Stimulated activated CD4-positive, alpha-beta T cell treated with anti-CD3 and anti-CD28 coated beads, Interleukin-1b, Interleukin-23, amount 100 ng/mL, for 24 hours (primary cell): ENCODE measurements at places on chromosomes 1 and 21.

DNA sequence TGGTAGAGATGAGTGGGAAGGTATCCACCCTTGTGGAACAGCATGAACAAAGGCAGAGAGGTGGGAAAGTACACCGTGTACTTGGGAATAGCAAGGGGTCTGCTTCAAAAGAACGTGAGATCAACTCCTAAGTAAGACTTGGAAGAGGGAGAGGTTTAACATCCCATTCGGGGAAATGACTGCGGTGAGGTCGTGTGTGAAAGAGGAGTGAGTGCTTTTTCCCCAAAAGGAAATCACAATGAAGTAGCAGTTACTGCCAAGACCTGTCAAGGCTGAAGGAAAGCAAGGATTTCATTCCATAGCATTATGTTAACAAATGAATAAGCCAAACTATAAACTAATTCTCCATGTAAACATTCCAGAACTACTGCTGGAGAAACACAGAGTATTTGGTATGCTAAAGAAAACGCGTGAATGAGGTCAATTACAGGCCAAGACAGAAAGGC lies 20.0 kb upstream of the SYDE2 start:
- DNase-seq, result no peak

- no peak for DNase-seq
Measured at GRCh38 chr1:20367626-20368025, 77.0 kb downstream of the VWA5B1 start.

DNA sequence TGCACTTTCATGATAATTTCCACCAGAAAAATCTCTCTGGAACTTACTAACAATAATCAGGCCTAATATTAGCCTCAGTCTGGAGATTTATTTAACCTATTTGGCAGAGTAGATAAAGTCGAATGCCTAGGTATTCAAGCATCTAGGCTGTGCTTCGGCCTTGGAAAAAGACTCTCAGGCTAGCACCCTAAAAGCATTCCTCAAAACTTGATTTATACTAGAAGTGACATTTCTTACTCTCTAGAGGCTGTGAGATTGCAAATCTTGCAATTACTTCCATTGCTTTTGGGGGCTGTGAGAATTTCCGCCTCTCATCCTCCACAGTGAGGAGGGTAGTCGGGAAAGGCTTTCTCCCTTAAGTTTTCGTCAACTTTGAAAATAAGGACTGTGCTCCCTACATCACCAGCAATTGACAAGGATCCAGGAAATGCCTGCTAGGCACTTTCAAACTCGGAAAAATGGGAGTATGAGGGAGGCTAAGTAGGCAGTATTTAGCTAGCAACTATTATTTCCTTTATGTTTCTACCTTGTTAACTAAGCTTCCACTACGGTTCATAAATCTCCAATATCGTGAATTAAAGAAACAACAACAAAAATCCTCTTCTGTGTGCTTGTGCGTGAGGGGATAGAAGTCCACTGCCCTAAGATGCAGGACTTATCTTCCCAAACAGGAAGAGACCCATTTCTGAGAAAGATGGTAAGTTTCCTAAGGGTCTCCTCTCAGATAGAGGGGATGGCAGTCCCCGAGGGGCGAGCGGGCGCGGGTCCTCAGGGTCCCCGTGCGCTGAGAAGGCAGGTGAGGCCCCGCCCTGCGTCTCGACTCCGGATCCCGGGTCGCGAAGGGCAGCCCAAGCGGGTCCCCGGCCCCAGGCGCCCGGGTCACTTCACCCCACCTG lies 1.1 kb upstream of the LMO4 start:
- no peak for DNase-seq

DNA sequence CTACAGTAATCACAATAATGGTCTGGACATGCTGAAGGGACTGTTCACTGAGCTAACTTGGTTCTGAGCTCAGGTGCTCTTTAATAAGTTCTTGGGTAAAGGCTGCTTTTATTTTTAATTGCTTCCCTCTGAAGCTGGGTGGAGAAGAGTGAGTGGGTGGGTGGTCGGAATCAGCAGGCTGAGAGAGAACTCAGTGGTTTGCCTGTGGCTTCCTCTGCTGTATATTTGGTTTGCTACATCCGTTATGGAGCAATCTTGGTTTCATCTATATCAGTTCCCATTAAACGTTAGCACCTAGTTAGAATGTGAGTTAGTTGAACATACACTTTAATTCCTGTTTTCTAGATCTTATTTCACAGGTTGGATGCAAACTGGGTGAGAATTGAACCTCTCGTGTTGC lies 23.3 kb downstream of the CNIH4 start:
- no peak for DNase-seq

- DNase-seq, result no peak
Measured at GRCh38 chr1:67316180-67316902, 8.7 kb downstream of the IL12RB2 start.

DNA sequence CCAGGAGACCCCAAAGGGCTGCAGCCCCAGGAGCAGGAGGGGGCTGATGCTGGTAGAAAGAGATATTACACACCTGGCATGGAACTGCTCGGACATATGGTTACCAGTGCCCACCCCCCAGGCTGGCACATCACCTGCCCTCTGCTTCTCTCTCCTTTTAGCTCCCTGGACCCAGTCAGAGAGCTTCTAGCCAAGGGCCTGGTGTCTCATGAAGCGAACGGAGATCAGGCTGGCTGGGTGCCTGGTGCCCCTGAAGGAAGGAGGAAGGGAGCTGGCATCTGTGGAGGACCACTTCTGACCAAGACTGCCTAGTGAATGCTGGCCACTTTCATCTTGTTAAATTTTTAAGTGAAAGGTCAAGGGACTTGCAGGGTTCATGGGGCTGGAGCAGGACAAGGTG lies 53.1 kb downstream of the FOXO6 start:
- DNase-seq, result no peak

- DNase-seq, result no peak
Measured at GRCh38 chr21:45655124-45655523, 11.6 kb downstream of the PCBP3 start.

GRCh38 chr1:18149027-18149641 lies 41.5 kb downstream of the IGSF21 start:
- DNase-seq, result no peak

- no peak for DNase-seq
Measured at GRCh38 chr21:44710756-44711326, 531 bp downstream of the TSPEAR start.

DNA sequence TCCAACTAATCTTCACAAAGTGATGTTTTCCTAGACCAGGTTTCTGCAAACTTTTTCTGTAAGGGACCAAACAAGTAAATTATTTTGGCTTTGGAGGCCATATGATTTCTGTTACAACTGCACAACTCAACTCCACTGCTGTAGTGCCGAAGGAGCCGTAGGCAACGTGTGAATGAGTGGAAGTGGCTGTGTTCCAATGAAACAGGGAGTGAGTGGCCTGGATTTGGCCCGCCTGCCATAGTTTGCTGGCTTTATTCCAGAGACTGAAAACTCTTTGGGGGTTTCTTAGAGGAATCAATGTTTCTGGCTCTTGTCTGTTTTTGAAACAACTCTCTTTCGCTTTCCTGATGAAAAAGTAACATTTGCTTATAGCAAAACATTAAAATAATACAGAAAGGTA lies 12.6 kb upstream of the ACTL8 start:
- DNase-seq, result no peak

DNA sequence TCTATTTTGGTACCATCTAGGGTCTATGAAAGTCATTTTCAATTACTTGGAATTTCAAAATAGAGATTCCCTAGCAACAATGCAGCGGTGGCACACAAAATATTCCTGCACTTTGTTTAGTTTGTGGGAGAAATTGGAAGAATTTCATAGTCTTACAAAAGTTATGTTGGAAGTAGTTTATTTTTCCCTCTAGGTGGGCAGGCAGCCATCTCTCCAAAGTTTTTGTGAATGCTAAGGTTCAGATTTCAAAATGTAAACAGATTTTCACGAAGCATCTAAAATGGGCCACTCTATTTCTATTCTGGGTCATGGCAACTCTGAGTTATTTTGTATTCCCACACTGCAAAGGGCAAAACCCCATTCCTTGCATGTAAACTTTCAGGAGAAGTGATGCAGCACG lies 8.0 kb downstream of the SMCP start:
- no peak for DNase-seq

DNA sequence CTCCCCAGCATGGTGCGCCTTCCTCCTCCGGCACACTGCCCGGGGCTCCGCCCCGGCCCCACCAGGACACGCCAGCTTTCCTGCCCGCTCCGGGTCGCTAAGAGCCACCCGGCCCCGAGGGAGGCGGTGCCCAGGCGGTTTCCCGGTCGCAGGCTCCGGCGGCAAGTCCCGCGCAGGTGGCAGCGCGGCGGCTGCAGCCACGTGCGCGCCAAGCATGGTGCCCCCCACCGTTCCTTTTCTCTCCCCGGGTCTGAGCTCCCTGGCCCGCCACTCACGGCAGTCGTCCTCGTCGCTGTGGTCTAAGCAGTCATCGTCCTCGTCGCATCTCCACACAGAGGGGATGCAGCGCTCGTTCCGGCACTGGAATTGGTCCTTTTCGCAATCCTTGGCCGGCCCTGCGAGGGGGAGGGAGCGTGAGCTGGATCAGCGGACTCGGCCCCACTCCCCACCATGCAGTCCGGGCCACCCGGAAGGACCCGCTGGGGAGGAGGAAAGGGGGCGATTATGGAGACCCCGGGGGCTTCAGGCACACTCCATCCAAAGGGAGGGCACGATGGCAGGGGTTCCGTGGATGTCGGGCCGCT lies 1.2 kb downstream of the LRP8 start:
- DNase-seq, result no peak

DNA sequence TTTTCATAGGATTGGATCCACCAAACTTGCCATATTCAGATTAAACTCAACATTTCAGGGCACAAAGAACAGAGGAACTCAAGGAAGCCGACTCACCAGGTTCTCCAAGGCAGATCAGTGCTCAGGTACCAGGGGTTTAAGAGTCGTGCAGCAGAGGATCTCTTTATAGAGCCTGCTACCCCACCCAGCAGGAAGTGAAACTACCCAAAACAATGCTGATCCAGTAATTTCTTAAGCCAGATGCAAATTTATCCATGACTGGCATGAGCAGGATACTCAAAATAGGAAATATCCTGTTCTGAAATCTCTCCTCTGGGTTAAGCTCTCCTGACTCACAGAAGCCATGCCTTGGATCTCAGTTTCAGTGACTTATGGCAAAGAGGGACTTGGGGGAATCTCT lies at the start of gene SPRR2A:
SPRR2A (minus strand) TSS at position 138 of the 400 bp plus-strand sequence. CDS start 777 bp downstream, outside the sequence.
- no peak for DNase-seq

DNA sequence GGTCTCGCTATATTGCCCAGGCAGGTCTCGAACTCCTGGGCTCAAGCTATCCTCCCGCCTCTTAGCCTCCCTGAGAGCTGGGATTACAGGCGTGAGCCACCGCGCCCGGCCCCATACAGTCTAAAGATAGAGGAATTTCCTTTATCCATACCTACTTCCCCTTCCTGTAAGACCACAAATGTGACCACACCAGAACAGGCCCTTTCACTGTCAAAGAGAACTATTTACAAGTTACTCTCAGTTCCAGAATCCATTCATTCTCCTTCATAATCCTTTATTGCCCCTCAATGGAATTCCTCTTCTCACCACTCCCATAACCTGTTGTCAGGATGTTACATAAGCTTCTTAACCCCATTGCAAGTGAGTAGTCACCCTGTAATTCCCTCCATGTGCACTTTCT lies 26.3 kb upstream of the SLC5A9 start:
- DNase-seq, result no peak

DNA sequence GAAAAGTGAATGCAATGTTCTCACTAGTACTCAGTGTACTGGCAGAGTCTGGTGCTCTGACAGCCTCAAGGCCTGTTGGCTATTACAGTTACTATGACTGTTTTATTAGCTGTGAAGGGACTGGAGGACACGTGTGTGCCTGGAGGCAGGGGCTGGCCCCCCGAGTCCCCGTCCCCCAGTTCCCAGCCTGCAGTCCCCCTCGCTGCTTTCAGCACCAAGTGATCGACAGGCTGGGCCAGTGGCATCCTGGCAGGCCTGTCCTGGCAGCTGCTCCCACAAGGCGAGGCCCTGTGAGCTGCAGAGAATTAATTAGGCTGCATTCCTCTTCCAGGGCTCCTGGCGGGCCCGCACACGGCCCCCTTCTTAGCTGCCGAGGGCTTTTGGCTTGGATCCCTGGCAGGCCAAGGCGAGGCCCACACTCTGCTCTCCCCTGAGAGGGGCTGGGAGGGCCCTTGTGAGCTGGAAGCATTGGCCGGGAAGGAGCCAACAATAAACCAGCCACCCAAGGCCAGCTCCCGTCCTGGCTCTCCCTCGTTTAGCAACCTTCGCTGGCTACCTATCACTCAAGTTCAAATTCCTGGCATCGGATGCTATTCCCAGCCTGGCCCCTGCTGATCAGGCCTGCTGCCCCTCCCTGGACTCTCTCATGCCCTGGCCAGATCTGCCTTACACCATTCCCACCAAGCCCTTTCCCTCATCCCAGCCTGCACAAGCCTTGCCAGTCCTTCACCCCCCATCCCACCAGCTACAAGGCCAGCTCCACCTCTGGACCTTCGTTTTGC lies 9.8 kb downstream of the EDN2 start:
- no peak for DNase-seq

DNA sequence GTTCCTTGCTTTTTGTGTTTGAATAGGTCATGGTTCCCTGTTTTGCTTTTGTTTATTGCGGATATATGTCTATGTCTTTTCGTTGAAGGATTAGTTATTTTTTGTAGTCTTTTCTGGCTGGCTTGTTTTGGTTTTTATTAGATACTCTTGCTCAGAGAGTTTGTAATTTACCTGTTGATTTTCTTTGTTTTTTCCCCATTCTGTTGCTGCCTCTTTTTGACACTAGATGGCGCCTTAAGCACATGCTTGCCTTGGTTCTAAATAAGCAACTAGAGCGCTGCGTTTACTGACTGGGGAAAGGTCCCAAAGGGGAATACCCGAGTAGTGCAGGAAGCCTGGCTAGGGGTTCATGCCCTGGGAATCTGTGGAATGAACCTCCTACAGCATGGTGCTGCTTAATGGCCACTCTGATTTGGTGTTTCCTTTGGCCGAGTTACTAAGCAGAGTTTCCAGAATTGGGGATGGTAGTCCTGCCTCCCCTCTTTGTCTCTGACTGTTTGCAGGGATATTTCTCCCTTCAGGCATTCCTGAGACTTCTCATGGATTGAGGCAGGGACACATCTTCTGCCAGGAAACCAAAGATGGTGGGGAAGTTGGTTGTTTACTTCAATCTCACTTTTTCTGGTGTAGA lies 143.2 kb downstream of the PTPRU start:
- DNase-seq, result no peak

GRCh38 chr1:232968965-232969364 lies 18.6 kb downstream of the NTPCR start:
- no peak for DNase-seq

DNA sequence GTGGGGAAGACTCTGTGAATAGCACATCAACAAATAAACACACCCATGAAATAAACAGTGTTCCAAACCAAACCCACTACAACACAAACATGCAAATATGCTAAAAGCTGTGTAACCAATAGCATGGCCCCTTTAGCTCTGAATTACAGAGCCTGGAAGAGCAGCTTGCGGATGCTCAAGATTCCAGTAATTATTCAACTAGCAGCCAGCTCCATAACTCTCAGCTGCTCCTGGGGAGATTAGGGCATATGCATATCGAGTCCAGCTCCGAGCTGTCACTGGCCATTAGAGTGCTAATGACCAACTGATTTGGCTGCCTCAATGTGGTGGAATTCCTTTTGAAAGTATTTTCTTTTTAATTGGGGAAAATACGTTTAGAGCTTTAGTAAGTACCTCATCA lies 207.1 kb downstream of the HHAT start:
- no peak for DNase-seq

- DNase-seq, result no peak
Measured at GRCh38 chr1:161216945-161217712, 2.0 kb downstream of the FCER1G start.
